ENCODE measurements at places on chromosomes 3 and 15.
A peak's percentile ranks its signal among the peaks of the same experiment; 100 is the strongest.

DNA sequence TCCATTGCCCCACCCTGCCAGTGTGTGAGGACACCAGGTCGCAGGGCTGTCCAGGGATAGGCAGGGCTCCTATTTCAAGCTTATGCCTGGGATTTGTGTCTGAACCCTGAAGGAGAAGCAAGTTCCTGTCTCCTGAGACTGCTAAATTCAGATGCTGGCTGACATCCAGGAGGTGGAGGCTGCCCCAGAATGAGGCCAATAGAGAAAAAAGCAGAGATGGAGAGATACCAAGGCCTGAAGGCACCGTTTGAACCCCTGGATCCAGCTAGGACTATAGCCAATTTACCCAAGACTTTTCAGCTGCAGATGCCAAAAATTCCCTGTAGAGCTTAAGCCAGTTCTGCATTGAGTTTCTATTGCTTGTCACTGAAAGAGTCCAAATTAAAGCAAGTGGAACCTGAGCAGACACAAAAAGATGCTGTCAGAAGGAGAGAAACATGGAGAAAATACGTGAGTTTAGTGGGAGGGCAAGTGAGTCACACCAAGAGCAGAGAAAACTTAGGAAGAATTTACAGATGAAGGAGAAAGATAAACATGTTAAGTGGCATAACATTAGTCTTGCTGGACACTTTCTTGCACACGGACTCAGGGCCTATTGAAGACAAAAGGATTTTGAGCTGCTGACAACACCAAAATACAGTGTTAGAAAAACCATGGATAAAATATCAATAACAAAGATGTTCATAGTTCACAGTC lies 148.6 kb downstream of the CNTN3 start:
- DNase-seq = peak; percentile 28

DNA sequence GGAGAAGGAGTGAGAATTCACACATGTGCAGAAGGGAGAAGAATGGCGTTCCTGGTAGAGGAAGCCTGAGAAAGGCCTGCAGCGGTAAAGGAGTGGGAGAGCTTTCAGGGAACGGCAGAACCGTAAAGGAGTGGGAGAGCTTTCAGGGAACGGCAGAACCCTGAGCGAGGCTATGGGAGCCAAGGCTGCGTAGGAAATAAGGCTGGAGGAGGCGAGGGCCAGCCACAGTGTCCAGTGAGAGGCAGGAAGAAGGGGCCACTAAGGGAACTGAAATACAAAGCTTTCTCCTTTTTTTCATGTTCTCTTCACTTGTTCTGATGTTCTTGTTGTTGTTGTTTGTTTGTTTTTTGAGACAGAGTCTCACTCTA lies 41.6 kb downstream of the GOLGA6L10 start:
- DNase-seq = no peak

DNA sequence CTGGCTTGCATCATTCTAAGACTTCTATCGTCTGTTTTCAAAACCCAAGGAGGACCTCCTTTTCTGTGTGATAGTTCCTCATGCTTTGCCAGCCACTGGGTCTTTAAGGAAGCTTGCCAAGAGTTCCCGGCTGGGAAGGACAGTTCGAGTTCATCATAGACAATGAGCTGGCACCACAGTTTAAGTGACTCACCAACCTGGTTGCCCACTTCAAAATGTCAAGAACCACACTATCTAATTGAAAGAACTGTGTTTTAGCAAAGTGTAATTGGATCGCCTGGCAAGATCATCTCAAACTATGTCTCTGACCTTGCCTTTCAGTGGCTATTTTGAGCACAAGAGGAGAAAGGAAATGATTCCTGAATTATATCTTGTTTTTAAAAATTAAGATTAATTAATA lies 27.9 kb downstream of the SOX2 start:
- no peak for DNase-seq

GRCh38 chr3:10973046-10973595 lies 19.4 kb upstream of the SLC6A1 start:
- DNase-seq = no peak

DNA sequence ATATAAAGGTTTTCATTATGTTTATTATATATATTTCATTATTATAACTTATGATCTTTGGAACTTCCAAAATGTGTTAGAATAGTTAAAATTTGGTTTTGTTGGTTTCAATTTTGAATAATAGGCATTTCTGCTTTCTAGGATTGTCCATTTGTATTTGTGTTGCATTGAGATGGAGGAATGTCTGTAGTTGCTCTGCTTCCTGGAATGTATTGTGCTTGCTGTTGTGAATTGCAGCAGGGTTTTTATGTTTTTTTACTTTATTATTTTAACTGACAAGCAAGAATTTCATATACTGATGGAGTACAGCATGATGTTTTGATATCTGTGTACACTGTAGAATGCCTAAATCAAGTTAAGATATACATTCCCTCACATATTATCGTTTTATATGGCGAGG lies 247.4 kb downstream of the XXYLT1 start:
- DNase-seq = no peak

GRCh38 chr3:138222942-138223287 lies 35.8 kb downstream of the ARMC8 start:
- DNase-seq = no peak

GRCh38 chr3:67704322-67704721 lies 49.9 kb upstream of the SUCLG2 start:
- DNase-seq = no peak

DNA sequence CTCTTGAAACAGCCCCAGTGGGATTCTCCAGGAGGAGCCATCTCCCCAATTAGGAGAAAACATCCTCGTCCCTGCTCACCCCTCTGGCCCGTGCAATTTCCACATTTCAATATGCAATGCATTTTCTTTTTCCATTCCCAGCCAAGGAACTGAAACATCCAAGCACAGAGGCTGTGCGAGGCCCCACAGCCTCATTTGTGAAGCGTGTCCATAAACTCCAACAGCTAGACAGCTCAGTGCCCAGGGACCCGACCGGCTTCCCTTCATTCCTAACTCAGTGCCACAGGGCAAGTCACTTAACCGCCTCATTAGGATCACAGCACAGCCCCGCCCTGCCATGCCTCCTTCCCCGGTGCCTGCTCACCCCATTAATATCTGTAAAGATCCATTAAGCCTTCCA lies 204.2 kb upstream of the IGF1R start:
- no peak for DNase-seq

DNA sequence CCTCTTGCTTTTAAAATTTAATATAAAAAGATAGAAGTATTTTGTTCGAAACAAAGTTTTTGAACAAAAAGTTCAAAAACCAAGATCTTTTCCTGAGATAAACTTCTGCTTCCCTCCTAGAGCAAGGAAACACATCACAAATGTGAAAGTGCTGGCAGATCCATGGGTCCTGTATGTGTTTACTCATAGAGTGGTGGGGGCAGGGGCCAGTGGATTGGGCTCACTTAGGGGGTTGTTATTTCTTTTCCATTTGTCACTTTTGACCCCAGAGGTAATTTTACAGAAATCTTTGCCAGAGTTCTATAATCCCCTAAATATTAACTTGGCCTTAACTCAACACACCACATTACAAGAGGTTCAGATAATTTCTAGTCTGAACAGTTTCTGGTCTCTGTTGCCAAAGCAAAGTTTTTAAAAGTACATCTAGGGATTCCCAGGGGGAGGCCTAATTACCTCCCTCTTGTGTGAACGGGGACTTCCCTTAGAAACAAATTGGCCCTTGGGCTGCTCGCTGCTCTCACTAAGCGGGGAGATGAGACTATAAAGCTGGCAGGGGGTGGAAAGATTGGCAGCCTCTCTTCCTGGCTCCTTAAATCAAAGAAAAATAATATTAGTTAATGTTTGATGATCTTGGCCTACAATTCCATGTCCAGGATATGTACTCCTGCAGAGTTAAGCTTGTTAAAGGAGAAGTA lies 66.8 kb upstream of the PTX3 start:
- no peak for DNase-seq

GRCh38 chr15:50148362-50148963 lies 29.4 kb upstream of the ATP8B4 start:
- DNase-seq = peak; percentile 85

DNA sequence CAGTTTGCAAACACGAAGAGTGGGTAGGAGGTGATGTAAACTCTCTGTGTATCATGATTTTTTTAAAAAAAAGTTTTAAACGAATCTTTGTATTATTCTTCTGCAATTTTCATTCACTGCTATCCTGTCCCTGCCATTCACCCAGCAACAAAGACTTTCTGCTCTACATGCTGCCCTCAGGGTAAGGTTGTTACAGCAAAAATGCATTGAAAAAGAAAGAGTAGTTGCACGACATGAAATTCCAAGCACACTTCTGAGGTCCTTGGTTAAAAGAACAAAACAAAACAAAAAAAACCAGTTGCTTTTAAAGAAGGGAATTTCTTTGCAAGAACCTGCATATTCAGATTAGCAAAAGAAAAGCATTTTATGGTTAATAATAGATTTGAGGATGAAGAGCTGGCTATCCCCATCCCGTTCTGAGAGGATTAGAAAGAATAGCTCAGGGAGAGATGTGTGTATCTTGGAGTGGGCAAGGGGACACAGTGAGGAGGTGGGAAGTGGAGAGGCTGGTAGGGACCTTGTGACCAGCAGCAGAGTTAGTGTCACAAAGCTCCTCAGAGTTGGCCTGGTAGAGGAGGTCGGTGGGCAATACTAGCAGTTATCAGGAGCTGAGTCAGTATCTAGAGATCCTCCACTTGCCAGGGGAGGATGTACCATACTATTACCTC lies 290.8 kb downstream of the NEK10 start:
- no peak for DNase-seq

DNA sequence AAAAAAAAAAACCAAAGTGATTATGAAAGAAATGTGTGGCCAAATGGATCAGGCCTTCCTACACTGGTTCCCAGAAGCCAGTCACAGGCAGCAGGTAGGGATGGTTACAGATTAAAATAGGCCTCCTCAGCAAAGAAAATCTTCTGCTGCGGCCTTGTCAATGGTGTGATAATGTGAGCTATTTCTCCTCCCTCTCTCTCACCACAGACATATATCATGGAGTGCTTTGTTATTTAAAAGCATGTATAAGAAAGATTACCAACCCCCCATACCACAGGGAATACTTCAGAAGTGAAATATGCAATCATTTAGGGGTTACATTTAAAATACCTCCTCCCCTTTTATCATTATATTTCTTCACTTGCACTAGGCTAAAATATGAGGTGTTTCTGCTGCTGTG lies 32.2 kb upstream of the LRTM1 start:
- DNase-seq = no peak

DNA sequence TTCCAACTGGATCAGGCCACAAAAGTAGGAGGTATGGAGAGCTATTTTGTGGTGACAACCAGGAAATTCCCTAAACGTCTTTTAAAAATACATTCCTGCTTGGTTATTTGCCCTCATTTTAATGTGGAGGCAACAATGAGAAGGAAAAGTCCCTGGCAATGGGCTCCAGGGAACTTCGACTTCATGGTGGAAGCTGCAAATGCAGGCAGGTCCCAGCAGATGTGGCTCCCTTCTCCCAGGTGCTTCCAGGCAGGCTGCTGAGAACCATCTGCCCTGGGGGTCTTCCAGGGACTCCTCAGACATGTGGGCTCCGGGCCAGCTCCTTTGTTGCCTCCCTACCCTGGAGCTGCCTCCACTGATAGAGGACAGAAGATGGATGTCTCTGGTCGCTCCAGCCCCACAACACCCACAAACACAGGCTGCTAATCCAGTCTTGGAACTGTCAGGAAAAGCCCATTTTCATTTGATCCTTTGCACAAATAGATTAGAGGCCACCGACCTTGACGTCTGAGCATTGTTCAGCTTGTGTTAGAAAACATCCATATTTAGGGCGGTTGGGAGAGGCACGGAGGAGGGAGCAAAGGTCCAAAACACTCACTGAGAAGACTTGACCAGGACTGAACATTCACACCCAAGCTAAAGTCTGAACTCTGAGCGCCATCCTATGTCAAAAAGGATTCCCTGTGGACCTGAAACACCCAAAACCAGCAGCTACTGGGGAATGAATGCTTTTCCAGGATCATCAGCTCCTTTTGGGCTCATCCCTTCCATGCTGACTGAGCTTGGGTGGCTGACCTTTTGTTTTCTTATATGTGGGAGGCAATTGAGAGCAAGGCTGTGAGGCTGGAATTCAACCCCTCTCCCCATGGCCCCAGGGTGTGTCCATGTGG lies 30.2 kb upstream of the SLCO2A1 start:
- no peak for DNase-seq

GRCh38 chr15:51585986-51586385 lies 36.6 kb downstream of the DMXL2 start:
- no peak for DNase-seq

DNA sequence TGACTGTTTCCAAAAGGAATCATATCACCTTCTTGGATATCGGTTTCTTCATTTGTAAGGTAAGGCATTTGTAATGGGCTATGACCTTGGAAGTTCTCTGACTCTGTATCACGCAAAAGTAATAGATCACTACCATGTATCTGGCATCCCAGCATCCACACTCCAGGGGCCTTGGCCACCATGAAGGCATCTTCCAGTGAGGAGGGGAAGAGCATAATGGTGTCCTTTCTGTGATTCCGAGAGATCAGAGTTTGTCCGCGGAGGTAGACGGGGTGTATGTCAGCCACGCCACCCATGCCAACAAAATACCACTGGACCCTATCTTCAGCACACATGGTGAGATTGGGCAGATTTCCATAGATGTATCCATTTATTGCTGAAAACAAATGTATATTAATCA lies 48.1 kb upstream of the CP start:
- DNase-seq = no peak

DNA sequence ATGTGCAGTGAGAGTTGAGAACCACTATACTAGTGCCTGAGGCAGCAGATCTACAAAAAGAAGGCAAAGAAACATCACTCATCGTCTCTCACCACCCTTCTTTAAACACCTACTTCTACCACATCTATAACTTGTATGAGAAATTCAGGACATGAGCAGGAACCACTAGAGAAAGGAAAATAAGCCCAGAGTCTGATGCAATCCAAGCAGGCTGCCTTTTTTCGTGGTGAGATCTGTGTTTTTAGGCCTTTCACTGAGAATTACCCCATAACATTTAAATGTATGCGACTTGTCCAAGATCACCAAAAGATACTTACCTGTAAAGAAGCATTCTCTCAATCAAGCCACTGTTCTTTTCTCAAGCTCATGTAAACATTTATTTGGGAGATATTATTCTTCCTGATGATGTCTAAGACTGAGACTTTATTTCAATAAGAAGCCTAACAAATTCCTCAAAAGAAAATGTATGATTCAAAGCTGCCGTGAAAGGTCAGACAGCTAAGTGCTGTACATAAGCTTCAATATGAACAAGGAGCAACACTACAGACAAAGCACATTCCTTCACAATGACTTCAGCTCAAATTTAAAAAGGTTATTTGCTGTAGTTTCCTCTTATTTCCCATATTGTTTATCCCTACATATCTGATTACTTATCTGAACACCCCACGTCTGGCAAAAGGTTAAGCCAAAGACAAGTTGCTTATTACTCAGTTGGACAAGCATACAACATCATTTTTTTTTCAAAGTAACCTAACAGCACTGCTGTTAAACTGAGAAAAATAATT lies 16.5 kb downstream of the SPICE1 start:
- DNase-seq = peak; percentile 95

- peak; percentile 62 for DNase-seq
Observed at GRCh38 chr15:81023483-81024264, 23.0 kb downstream of the TLNRD1 start.

DNA sequence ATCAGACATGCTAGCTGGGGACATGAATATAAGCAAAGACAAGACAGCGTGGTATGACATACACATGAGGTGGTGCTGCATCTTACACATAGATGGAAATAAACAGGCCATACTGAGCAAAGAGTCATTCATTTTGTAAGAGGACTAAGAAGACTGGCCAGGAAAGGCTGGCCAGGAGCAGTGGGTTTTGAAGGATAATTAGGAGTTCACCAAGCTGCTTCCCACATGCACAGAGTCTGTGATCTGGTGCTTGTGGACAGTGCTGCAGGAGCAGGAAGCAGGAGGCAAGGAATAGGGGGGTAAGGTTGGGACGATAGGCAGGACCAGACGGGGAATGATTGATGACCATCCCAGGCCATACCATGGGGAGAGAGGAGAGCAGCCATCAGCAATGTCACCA lies 41.5 kb downstream of the ST8SIA2 start:
- DNase-seq = no peak

All from iris pigment epithelial cell (primary cell).